ENCODE measurements at places on chromosomes 7 and 10.

DNA sequence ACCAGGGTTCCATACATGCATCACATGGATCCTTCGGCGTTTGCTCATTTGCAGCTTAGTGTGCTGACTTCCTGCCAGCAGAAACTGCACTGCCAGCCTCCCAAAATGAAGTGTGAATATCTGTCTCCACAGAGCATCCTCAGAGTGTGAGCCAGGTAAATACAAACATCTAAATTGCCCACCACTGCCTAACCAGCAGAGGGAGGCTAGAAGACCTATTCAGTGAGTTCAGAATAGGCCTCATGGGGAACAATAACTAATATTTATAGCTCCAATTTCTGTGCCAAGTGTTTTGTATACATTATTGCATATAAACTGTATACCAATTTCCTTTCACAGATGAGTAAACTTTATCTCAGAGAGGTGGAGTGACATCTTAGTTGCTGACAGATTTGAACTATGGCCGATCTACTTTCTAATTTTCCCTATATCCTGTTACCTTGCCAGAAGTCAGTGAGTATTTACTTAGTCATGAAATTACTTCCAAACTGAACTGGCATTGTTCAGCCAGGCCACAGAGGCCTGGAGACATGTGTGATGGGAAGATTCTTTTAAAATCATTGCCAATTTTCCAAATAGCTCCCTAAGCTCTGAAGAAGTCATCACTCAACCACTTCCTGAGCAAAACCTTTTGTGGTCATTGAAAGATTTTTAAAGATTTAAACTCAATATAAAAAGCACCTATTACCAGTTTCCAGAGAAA lies 926.5 kb upstream of the GHITM start:
- DNase-seq: peak; percentile 58

DNA sequence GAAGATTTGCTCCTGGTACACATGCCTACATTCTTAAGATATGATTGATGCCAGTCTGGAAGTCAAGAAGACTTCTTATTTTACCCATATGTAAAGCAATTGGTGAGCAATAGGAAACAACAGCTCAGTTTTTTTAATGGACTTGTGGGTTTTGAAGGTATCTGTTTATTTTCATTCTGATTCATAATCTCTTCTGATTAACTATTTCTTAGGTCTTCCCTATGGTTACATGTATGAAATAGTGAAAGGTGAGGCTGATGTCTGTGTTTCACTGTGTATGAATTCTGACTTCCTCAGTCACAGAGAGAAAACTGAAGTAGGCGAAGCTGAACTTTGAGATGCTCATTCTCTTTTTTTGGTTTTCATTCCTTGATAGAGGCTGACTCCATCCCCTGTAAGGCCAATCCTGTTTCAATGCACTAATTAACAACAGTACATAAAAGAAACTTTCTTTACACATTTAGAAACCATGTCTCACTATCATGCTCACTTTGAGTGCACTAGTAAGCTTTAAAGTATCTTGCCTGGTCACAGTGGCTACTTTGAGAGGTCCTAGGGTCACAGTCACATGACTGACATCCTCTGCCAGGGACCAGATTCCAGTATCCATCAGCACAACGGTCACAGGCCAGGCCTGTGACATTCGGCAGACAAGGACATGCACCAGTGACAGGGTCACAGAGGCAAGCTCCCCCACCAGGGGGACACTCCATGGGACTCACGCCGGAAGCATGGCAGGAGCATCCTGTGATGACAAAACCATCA lies 59.5 kb upstream of the LAMB1 start:
- DNase-seq: no peak

- DNase-seq: no peak
Measured at GRCh38 chr10:112552593-112553110, 105.6 kb downstream of the VTI1A start.

- peak; percentile 24 for DNase-seq
Measured at GRCh38 chr7:110573862-110574528, 516.9 kb upstream of the LRRN3 start.

DNA sequence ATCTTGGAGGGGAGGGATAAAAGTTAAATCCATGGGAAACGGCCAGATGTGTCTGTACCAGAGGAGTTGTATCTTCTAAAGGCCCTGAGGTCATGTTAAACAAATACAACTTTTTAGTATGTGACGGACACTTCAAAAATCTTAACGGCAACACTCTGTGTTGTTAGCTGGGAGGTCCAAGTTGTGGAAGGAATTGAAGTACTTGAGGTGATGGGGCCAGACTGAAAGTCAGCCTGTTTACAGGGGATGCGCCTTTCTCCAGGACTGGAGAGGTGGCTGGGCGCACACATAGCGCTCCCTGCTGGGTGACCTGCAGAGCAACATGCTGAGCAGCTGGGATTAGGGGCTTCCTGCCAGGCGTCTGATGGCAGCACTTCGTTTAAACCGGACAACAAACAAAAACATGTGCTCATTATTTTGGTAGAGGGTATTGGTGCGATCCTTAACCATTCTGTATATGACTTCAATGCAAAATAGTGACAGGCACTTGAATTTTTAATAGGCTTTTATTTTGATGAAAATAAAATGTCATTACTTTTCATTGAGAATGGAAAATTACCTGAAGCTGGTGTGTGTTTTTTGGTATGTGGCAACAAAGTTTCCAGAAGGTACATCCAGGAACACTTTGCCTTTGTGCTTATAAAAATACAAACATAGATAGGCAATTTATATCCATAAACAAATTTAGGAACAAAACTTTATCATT lies 198.2 kb downstream of the MLLT10 start:
- DNase-seq: peak; percentile 73
